ENCODE measurements at places on chromosomes 2 and 18. TPM values are rescaled to one million over a fixed set of nuclear protein-coding genes. Genes with fewer than 3 reads are reported as not detected.

DNA sequence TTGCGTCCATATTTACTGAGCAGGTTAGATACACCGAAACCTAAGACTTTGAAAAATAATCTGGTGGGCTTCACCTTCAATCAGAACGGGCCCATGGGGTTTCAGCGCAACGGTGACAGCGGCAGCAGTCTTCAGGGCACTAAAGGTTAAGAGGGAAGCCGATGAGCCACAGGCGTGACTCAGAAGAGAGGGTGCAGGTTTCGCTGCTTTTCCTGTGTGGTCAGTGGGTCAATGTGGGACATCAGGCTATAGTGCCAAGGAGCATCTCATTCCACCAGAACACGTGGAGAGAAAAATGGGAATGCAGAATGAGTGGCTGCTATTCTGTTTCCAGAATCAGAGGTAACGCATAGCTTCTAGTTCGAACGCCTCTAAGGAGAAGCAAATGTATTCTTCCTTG is 8.9 kb downstream of the PTGR3 start:
- DNase-seq: no peak

DNA sequence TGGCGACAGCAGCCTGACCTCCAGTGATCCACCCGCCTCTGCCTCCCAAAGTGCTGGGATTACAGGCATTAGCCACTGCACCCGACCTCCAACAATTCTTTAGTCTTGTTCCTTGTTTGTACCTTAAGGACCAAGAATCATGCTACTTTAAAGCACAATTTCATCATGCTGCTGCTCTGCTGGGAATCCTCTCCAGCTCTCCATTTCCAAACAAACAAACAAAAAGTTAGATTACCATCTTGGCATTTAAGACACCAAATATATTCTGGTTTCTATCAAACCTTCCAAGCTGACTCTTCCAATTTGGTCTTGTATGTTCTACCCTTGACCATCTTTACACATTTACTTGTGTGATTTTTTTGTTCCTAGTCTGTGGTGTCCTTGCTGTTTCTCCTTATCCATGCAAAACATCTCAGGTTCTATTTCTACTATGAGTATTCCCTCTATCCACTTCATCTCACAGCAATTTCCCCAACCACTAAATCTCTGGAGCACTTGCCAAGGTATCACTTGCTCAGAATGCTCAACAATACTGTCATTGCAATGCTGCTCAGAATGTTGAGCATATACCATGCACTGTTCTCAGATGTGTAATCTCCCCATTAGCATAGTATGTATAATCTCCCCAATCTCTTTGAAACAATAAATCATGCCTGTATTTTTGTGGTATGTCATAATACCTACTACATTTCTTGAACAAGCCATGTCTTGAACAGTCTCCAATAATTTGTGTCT is 73.2 kb upstream of the GALNT5 start:
- DNase-seq: no peak

DNA sequence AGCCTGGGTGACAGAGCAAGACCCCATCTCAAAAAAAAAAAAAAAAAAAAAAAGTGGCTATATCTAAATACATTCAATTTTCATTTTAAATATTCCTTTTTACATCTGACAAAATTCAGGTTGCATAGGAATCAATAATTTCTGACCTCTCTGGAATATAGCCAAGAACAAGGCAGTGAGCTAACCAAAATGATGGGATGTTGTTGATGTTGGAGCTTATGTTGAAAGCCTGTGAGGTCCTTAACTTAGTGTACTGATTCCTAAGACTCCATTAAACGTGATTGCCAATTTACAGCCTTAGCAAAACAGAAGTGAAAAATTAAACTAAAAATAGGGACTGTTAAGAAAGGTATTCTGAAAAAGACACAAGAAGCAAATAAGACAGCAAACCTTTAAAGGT is 109.6 kb downstream of the MEP1B start:
- no peak for DNase-seq

DNA sequence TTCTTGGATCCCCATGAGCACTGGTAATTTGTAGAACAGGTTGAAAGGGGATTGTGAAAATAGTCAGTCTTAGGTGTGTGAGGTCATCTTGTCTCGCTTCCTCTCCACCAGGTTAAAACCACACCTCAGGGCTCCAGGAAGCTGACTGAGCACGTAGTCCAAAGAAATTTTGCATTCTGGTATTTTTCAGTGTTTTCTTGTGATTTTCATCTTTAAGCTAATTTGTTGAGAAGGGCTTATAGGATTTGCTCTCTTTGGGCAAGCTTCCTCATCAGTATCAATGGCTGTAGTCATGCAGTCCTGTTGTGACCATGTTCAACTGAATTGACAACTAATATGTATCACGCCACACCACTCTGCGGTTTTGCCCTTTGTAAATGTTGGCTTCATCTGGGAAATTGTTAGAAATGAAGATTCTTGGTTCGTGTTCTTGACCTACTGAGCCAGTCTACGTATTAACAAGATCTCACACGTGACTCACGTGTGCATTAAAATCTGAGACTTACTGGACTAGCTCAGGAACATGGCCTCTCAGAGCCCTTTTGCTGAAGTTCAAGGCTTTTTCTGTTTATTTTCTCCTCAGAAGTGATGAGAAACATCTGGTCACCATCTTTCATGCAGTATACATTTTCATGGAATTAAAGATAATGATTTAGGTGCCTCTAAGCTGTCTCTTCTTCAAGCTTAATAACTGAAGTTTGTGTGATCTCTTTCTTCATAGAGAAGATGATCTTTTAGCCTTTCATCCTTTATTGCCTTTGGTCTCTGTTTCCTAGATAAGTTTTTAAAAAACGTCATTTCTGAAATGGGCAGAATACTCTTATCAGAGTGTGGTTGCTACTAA is 32.8 kb downstream of the FMNL2 start:
- DNase-seq: no peak

- no peak for DNase-seq
Observed at GRCh38 chr2:18169121-18169892, 290.8 kb downstream of the KCNS3 start.

GRCh38 chr2:203934041-203934492 is 2.5 kb upstream of the ICOS start:
- DNase-seq: no peak

GRCh38 chr2:12212841-12213597 is 466.6 kb downstream of the LPIN1 start:
- DNase-seq: no peak

DNA sequence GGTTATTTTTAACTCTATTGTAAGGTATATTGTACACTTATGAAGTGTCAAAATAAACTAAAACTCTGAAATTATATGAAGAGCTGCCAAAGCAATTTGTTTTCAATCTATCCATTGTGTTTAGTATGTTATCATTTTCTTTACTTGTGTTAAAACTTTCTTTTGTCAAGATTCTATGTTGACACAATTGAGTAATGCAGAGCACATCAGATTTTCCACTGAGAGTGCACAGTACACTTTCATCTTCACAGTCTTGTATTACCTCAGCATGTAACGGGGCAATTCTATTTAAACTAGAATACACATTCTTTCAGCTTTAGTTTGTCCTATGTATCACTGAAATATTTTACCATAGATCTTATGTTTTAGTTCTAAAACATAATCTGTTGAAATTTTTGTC is 304.4 kb upstream of the ZC3H15 start:
- DNase-seq: no peak

PRKAG3 gene
- not detected for total RNA-seq

DNA sequence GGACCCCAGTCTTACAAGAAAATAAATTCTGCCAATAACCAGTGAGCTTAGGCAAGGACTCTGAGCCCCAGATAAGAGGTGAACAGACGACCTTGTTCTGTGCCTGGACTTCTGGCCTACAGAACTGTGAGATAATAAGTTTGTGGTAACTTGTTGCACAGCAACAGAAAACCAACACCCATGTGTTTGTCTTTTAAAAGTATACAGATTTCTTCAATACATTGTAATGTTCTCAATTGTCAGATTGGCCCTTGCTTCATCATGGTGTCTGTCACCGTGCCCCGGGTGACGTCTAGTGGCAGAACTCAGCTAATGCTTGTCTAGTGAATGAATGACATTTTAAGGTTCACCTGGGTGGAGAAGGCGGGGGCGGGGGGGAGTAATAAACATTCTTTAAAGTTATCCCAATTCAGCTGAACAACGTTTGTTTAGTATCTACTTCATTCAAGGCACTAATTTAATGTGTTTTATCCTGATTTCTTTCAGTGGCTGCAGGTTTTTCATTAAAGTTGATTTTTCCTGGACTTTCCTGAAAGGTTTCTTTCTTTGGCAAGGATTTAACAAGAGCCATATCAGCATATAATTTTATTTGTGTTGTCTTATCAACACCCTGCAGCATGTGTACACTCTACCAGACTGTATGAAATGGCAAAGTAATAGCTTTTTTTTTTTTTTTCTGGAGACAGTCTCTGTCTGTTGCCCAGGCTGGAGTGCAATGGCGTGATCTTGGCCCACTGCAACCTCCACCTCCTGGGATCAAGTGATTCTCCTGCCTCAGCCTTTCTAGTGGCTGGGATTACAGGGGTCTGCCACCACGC is 123.8 kb upstream of the DLX2 start:
- DNase-seq: no peak

GRCh38 chr2:144456680-144457079 is 63.2 kb downstream of the ZEB2 start:
- peak; percentile 68 for DNase-seq

GRCh38 chr2:230863442-230864121 is 1.2 kb upstream of the ITM2C start:
- no peak for DNase-seq

DNA sequence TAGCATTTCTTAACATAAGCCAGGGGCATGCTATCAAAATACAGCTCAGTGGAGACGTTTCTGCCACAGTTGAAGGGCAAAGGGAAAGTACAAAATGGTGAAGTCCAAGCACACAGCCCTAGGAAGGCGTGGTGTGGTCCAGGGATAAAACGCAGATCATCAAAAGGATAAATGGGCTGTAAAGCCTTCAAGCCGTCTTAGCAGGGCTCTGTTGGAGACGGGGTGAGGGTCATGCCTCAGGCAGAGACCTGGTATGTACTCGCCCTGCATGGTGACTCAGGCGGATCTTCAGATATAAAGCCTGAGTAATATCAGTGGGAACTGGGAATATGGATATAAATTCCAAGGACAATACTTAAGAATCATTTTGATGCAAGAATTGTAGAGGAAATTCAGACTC is 61.2 kb downstream of the NGEF start:
- no peak for DNase-seq

DNA sequence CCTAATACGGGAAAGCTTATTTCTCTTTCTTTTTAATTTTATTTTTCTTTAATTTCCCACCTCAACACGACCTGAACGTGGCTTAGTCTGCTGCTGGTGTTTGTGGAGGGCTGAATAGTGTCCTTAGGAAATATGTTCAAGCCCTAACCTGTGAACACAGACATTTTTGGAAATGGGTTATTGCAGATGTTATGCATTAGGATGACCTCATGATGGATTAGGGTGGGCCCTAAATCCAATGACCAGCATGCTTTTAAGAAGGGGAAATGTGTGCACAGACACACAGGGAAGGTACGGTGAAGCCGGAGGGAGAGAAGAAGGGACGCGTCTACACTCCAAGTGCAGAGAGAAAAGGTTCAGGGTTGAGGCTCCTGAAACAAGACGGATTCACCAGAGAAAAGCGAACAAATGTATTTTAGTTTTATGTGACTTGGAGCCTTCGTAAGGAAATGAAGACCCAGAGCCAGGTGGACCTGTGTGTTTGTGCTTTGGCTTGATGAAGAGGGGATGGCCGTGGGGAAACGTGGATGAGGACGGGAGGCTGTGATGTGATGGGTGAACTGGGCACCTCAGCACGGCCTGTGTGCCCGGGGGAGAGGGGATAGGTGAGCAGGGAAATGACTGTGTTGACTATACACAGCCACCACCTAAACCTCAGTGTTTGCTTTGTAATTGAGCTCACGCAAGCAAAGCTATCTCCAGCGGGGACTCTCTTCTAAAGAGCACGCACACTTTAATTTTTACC is 37.5 kb downstream of the RTP5 start:
- no peak for DNase-seq

GRCh38 chr2:239671471-239671870 is 270.7 kb upstream of the HDAC4 start:
- no peak for DNase-seq

GRCh38 chr2:163626639-163627109 is 109.1 kb downstream of the FIGN start:
- DNase-seq: no peak

DNA sequence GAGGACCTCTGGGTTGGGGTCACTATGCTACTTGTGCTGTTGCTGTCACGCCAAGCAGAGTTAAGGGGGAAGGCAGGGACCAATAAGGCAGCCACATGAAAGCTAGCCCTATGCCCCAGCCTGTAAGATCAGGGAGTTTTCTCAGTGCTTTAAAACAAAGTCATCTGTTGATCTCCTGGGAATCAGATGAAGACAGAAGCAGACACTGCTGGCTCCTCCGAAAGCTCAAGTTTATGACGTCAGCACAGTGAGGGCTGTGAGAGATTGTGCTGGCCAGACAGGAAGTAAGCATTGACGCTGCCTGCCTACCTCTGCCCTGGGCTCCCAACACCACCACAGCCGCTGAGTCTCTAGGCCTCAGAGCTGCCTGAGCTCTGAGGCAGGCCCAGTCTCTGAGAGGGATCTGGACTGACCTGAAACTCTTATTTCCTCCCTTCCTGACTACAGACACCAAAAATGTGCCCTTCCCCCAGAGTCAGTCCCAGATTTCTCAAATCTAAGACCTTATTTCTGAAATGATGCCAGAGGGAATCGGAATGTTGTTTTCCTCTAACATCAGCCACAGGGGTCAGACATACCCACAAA is 118.1 kb upstream of the EPAS1 start:
- DNase-seq: peak; percentile 56

LYG2 gene
- not detected for total RNA-seq

- DNase-seq: no peak
Observed at GRCh38 chr18:30588673-30589164, 453.8 kb downstream of the DSC3 start.

DNA sequence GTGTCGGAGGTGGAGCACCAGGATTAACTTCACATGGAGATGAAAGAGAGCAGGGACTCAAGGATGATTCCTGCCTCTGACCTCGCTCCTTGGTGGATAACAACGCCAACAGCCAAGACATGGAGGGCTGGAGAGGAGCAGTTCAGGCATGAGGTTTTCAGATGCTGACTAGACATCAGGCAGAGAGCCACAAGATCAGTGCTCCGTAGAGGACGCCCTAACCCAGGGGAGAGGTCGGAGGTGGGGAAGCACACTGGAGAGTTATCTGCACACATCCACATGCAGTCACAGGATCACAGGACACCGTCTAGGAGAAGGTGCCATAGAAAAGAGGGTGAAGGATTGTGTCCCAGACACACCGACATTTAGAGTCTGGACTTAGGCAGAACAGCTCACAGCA is 344.3 kb downstream of the EIPR1 start:
- no peak for DNase-seq

EGR4 gene
- total RNA-seq: not detected

GRCh38 chr2:3741867-3742602 is 38.7 kb downstream of the DCDC2C start:
- no peak for DNase-seq

Data from left lung (tissue), 14 donors.